IPS-NIHi11 (cell line): ENCODE measurements at places on chromosomes 7 and 10.
A peak's percentile ranks its signal among the peaks of the same experiment; 100 is the strongest.

- no peak for DNase-seq
Observed at GRCh38 chr10:132715776-132716680, 69.9 kb downstream of the NKX6-2 start.

DNA sequence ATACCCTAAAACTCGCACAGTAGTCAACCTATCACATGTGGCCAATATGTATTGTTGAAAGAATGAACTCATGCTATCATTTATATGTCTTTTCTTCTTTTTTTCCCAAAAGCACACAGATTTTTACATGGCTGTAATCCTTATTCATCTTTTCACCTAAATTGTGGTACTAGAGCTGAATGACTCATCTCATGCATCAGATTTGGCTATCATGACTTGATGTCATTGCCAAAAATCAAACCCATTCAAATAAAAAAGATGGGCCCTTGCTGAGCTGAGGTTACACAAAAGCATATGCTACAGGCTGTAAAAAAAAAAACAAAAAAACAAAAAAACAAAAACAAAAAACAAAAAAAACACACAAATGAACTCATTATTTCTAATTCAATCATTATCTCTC lies 3.3 kb upstream of the LMOD2 start:
- no peak for DNase-seq

GRCh38 chr7:111678281-111678680 lies 116.0 kb upstream of the IMMP2L start:
- DNase-seq, result no peak

- no peak for DNase-seq
Observed at GRCh38 chr7:129688503-129689222, 77.1 kb downstream of the NRF1 start.

DNA sequence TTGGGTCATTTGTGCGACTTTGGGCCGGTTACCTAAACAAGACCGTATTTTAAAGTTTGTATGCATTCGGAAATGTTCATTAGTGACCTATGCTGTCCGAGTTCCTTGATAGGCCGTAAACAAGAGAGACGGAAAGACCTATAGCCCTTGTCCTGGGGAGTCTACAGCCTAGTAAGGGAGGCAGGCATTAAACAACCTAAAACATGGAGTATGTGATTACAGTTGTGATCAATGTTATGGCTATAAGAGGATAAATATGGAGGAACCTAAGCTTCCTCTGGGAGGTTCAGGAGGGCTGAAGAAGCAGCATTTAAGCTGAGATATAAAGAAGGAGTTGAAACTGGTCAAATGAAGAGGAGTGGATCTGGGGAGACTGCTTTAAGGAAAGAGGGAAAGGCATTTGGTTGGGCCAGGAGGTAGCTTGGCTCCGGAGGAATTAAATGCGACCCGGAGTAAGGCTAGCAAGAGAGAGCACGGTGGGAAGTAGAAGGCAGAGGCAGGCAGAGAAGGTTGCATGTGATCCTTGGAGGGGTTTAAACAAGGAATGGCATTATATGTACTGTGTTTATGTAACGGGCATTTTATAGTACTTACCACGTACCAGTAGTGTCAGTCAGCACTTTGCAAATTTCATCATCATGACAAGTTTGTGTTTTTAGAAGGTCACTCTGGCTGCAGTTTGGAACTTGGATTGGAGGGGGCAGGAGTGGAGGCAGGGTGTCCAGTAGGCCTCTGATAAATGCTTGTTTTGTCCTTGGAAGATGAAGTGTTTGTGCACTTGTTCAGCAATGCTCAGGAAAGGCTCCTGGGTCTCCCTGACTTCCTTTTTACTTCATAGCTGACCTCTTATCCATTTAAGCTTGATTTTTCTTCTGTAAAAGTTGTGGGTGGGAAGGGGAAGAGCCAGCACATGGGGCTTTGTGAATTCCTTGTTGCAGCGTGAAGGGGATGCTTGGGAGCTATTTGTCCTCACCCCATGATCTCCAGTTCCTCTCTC lies 1.0 kb upstream of the AVPI1 start:
- DNase-seq, result no peak

DNA sequence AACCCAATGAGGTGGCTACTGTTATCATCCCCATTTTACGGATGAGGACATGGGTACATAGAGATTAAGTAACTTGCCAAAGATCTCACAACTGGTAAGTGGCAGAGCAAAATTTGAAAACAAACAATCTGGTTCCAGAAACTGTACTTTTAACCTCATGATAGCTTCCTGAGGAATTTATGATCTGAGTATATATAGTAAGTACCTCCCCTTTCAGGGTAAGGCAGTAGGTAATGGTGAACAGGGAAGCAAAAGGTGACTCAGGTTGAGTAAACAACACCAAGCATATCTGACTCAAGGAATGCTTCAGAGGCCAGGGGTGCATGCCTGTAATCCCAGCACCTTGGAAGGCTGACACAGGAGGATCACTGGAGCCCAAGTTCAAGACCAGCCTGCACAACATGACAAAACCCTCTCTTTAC lies 21.1 kb downstream of the KLLN start:
- no peak for DNase-seq

- DNase-seq, result no peak
Observed at GRCh38 chr7:104903846-104904245, 110.2 kb upstream of the KMT2E start.

DNA sequence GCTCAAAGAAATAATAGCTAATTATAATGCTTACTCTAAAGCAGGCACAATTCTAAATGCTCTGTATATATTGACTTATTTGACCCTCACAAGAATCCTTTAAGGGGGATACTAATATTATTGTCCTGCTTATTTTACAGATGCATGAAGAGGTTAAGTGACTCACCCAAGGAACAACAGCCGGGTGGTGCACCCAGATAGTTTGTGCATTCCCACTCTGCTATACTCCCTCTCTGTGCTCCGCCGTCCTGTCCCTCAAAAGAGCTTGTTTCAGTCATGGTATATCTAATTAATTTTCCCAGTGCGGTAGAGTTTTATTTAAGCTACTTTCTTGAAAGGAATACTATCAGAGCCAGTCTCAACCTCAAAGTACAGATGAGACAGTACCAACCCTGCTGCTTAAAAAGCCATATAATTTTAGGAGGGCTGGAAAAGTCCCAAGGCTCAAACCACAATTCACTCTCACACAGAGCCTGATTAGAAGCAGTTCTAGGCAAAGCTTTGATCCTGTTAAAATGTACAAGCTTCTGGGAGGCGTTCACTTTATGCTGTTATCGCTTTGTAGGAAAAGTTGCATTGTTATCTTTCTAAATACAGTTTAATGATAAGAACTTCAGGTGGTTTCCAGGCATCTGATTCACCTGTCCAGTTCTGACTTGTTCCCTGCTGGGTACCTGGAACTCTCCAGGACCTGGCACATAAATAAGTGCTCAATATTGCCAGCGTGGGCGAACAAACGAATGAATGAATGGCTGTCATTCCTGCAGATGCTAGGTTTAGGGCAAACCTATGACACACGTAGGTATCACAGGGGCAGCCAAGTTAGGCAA lies 261.5 kb upstream of the KLF14 start:
- no peak for DNase-seq

GRCh38 chr7:149310113-149310836 lies 48.3 kb downstream of the ZNF783 start:
- peak; percentile 57 for DNase-seq

DNA sequence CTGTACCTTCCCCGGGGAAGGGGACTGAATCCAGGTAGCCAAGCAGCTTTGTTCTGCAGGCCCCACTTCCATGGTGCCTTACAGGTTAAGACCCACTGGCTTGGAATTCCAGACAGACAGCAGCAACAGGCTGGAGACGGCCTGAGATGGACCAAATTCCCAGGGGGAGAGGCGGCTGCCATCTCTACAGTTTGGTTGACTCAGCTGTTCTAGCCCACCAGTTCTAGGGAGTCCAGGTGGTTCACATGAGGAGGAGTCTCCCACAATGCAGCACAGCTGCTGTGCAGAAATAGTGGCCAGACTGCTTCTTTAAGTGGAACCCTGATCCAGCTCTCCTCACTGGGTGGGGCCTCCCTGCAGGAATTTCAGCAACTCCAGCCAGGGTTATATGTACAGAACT lies 74.1 kb downstream of the C10orf67 start:
- DNase-seq, result no peak

DNA sequence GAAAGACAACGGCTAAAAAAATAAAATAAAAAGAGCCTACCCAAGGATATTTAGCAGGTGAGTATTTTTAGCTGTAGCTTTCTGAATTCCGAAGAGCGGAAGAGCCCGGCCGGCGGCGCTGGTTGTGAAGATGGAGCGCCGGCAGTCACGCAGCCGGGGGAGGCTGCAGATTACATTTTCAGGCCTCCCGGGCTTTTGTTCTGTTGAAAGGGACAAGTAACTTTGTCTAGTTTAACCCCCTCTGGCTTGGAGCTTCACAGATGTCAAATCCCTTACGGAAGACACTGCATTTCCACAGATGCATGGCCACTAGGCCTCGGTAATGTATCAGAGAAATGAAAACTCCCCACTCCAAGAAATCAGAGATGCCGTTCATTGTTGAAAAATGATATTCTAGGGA lies 497.6 kb upstream of the MKI67 start:
- DNase-seq, result no peak

DNA sequence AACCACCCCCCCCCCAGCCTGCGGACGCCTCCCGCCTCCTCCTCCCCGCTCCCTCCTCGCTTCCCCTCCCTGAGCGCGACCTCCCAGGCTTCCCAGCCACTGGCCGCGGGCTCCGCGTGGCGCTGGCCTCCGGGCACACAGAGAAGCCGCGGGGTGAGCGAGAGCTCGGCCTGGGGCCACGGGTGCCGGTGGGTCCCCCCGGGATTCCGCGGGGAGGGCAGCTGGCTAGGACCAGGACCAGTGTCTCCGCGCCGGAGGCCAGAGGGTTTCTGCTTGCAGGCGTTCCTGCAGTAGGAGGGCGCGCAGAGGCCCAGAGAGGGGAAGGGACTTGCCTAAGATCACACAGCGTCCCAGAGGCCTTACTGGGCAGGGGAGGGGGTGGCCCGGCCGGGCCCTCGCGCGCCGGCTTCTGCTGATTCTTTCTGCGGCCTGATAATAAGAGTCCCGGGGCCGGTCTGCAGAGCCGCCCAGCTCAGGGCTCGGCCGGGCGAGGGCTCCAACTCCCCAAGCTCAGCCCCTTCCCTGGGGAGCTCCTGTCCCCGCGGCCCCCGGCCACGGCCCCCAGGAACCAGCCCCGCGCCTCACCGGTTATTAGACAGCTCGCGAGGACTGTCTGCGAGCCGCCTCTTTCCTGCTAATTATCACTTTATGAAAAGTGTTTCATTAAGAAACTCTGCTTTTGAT lies 10.1 kb downstream of the UNCX start:
- no peak for DNase-seq

DNA sequence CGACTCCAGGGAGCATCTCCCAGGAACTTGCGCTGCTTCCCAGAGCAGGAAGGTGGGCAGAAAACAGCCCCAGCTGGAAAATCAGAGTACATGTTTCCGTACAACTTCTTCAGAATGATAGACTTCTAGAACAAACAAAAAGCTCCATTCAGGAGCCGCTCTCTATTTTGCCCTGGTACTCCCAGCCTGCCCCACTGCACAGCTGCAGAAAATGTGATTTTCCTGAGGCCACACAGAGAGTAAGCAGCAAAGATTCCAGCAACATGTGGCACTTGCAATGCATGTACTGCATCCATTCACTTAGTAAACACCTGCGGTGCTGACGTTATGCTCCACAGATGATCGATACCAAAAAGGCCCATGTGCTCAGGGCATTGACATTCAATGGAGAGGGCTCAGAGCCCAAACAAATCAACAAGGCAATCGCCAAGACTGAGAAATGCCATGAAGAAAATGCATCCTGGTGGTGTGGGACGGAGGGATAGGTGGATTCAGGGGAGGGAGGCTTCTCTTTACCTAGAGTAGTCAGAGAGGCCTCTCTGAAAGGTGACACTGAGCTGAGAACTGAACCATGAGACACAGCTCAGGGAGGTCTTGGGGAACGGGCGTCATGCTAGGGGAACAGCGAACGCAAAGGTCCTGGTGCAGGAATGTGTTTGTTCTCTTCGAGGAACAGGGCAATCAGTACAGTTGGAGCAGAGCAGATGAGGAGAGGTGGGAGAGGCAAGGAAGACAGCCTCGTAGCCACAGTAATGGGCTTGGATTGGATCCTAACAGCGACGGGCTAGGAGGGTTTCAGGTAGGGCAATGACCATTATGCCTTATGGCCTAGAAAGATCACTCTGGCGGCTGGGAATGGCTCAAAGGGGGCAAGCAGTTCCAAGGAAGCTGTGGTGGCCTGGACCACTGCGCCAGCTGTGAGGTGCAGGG lies 35.3 kb upstream of the DUSP5 start:
- no peak for DNase-seq
